ENCODE measurements at places on chromosomes 3 and 15.
A peak's percentile ranks its signal among the peaks of the same experiment; 100 is the strongest.

- DNase-seq: no peak
These were observed 112.8 kb upstream of the CGNL1 start for GRCh38 chr15:57263520-57263919.

DNA sequence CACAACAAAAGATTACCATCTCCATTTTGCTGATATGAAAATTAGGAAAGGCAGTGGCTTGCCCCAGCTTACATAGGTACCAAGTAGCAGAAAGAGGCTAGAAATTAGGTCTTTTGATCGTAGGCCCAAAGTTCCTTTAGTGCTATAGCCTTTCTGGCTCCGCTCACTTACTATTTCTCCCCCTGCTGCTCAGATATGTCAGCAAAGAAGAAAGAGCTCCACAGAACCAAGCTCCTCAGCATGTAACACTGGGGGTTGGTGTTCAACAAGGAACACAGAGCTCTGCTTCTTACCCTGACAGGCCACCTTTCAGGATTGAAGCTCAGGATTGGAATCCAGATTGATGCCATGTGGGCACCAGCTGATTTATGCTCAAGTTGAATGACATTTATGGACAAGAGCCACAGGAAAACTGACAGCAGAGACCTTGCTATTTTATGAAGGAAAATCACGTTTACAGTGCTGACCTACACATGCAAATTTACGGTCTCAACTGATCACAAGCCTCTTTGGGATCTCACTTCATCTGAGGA lies 6.1 kb upstream of the IL12A start:
- DNase-seq: no peak

DNA sequence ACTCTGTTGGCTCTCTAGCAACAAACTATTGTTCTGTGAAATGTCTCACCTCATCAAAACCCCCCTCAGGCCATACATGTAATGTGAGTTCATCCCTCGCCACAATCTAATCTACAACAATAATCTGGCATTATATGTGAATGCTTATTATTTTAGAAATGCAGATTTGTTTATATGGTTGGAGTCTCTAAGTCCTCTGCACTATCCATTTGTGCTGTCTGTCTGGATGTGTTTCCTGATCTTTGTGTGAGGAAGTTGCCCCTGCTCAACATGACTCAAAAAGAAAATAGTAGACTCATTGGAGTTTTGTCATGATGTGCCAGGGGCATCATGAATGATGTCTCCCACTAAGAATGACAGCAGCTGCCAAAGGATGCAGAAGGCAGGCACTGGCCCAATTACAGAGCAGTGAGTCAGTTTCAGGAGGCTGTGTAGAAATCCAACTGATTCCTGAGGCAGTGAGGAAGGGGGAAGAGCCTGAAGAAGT lies 161.6 kb upstream of the PDZRN3 start:
- peak; percentile 30 for DNase-seq

DNA sequence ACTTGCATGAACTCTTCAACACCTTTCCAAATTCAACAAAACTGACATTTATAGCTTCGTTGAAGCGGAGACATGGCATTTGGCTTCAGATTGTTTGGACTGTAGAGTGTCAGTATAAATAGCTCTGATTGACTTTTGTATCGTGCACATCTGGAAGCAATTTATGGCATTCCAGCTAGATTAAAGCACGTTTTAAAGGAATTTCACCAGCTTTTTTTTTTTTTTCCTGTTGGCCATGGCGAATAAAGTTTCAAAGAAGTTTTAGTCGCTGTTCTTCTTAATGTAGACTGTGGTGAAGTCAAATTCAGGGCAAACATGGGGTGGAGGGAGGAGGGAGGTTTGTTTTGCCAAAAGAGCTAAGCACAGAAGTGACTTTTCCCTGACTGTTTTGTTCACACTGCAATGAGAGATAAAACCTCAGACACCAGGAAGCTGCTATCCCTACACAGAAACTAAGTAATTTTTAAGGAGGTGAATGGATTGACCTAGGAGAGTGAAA lies 391.0 kb upstream of the RARB start:
- DNase-seq: no peak

DNA sequence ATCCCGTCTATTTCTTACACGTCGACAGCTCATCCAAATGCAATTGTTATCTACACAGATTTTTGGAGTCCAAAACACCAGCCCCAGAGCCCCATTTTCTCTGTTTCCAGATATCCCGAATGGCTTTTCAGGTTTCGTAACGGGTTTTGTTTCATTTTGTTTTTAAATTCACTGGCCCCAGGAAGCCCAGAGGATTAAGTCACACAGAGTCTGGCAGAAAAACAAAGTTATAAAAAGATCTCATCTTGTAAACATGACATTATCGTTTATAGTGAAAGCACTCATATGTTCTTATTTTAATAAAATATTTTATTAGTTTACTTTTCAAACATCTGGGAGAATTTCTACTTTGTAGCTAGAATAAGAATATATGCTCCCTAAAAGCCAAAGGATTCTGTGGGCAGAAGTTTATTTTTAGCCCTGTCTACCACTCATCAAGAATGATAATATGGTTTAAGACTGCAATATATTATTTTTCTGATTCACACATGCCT lies 149.3 kb upstream of the SLC2A2 start:
- DNase-seq: no peak

- DNase-seq: no peak
These were observed 39.0 kb downstream of the U2SURP start for GRCh38 chr3:143040261-143040879.

DNA sequence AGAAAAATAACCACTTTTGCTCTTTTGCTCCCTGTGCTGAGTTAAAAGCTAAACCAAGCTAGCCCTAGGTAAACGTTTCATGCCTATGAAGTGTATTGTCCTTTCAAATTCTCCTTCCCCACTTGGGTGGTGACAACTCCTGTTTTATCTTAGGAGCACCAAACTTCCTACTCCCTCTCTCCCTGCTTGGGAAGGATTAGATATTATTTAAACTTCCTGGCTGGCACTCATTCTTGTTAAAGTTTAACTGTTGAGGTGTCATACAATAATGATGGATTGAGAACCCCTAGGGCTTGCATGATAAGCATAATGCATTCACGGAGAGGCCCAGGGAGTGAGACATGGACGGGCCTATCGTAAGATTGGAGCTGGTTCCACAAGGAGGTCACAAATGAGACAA lies 29.5 kb downstream of the B4GALT4 start:
- no peak for DNase-seq

DNA sequence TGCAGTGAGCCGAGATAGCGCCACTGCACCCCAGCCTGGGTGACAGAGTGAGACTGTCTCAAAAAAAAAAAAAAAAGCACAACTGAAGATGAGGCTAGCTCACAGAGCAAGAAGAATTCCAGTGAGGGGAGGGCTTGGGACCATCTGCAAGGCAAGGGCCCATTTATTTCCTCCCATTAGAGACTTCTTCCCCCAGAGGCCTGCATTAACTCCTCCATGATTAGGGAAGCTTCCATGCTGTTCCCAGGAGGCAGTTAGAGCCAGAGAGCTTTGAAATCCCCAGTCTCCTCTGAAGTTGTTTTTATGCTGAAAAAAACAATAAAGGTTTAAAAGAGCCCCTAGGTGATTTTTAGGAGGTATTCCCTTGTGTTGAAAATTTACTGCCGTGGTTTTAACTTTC lies 54.3 kb upstream of the ADCY5 start:
- no peak for DNase-seq

DNA sequence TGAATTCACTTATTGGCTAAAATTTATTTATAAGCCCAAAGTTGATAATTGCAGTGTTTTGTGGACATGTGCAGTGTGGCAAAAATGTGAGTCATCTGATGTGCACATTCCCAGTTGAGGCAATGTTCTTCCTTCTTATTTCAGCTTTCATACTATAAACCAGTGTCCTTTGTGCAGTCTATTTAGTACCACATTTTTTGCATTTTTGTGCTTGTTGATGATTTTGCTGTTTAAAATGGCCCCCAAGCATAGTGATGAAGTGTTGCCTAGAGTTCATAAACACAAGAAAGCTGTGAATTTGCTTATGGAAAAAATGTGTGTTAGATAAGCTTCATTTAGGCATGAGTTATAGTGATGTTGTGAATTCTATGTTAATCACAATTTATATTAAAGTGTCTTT lies 19.4 kb upstream of the IL20RB start:
- DNase-seq: no peak

DNA sequence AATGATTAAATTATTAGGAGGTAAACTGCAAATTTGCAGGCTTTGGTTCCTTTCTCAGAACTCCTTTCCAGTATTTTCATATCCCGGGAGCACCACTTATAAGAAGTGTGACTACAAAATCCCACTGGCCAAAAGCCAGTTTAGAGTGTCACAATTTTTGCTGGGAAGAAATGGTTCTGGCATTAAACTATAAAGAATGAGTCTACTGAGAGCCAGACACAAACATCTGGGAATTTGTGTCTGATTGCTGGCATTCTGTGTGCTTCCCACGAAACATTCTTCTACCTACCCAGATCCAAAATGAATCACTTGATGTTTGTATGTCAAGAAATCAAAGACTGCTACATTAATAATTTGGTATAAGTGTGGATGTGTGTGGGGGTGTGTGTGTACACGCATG lies 82.8 kb downstream of the DUT start:
- DNase-seq: no peak

GRCh38 chr3:9903238-9903624 lies 583 bp downstream of the IL17RE start:
- DNase-seq: no peak

DNA sequence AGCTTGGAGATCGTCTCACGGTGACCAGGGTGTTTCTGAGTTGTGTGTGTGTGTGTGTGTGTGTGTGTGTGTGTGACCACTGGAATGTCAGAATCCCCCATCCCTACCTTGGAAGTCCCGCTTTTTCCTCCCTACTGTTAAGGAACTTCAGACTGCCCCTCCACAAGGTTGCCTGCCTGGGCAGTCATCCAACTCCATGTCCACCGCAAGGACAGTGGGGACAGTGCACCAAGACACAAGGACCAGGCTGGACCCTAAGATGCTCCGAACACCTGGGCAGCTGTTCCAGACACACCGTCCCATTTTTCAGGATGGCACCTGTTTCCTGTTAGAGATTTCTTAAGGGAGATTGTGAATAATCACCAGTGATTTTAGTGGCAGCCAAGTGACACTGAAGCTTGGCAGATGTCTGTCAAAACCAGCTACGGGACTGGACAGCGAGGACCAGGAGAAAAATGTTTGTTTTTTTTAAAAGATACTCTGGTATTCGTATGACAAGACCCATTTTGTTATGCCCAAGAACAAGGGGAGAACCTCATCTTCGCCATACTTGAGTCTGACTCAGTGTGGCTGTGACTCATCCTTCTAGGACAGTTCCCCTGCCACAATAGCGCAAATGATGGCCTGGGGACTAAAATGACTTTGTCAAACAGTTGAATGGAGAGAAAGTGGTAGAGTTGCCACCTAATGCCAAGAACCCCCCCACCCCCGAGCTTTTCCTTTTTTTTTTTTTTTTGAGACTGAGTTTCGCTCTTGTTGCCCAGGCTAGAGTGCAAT lies 15.5 kb downstream of the PAQR9 start:
- DNase-seq: peak; percentile 19

- DNase-seq: no peak
These were observed 111.1 kb upstream of the HACD2 start for GRCh38 chr3:123695731-123696640.

DNA sequence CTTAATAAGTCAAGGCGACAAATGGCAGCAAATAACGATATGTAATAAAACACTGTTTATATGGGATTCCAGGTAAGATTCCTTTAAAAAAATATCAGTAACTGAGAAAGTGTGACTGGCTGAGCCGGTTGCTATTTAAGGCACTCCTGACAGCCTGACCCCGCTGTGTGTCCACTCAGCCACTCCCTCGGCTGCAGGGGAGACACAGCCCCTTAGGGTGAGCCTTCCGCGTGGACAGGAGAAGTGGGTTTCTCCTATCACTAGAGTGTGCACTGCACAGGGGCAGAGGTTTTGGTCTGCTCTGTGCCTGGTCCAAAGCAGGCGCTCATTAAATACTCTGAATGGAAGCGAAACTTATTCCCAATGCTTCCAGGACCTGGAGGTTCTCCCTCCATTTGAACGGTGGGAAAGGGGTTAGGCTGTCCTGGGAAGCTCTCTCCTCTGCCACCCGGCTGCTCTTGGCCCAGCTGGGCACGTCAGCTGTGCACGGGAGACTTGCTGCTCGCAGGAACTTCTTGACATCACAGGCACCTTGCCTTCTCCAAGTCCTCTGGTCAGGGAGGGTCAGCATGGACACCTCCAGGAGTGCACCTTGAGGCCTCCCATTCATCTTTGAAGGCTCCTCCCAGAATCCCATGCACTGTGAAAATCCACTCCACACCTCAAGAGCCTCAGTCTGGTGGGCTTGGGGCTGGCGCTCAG lies 43.3 kb upstream of the SLCO2A1 start:
- DNase-seq: no peak

DNA sequence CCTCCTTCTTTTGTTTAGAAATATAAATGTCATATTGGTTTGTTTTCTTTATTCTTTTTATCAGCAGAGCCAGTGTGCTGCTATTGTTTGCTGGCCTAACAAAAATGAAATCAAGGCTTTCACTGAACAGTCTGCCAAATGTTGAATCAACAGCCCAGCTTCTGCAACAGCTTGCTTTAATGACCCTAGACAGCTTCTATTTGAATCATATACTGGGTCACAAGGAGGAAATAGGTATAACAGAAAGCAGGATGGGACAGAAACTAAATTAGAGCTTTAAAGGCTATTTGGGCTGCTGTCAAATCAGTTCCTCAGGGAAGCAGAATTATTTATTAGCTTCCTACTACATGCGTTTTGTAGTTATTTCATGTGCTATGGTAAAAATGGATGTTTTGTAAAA lies 12.1 kb upstream of the DNAJC13 start:
- no peak for DNase-seq

GRCh38 chr3:190862209-190863118 lies at the start of gene GMNC:
Gene GMNC (minus strand): TSS chr3:190862694. CDS start chr3:190862615, 79 bp downstream.
- peak; percentile 60 for DNase-seq

DNA sequence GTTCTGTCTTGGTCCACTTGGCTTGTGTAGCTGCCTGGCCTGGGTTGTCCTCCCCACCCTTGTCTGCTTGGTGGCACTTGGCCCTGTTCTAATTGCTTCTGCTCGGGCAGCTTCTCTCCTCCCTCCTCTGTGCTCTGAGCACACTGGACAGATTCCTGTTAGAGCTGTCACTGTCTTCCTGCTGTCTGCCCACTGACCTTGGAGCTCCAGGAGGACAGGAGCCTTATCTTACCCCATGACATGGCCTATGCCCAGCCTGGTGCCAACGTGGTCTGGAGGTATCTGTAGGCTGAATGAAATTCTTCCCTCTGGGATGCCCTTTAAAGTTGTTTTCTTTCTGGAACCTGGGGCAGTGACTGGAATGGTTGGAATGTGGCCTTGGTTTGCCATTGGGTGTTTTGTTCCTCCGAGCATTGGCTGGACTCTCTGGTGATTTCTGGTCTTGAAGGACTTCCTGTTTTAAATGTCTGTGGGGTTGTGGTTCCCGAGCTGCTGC lies 94.1 kb downstream of the FAM43A start:
- no peak for DNase-seq

- no peak for DNase-seq
These were observed 295.0 kb upstream of the MDFIC2 start for GRCh38 chr3:70607469-70607868.

GRCh38 chr15:48940508-48940907 lies 23.2 kb downstream of the SHC4 start:
- DNase-seq: peak; percentile 27

GRCh38 chr3:182392182-182392937 lies 400.9 kb upstream of the ATP11B start:
- no peak for DNase-seq
